ENCODE measurements at places on chromosomes 2 and 18.

GRCh38 chr2:240991378-240992263, 6.8 kb upstream of the SNED1 start:
- no peak for DNase-seq

- DNase-seq: no peak
Measured at GRCh38 chr18:6557057-6557769, 142.5 kb upstream of the L3MBTL4 start.

DNA sequence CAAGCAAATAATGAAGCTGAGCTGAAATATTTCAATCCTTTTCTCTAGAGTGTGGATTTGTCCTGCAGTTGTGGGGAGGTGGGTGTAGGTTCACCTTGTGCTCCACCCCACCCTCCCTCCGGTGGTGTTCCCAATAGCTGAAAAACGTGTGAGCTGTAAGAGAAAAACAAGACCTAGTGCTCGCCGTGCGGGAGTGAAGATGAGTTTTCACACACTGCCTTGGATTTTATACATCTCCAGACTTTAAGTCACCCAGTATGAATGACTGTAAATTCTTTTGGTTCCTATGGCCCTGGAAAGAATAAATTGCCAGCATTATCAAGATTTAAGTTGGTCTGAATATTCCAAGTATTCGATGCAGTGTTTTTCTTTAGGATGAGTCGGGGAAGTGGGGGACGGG, 1.9 kb upstream of the SOX11 start:
- DNase-seq: peak; percentile 50

DNA sequence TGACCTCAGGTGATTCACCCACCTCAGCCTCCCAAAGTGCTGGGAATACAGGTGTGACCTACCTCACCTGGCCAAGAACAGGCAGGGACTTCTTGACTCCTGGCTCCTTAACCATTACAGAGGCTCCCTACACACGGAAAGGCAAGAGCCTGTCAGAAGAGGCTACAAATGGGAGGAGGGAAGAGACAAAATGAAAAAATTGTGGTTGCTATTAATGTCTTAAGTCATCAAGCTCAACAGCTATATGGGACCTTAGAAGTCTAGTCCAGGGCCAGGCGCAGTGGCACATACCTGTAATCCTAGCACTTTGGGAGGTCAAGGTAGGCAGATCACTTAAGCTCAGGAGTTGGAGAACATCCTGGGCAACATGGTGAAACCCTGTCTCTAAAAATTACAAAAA, 11.5 kb upstream of the FAM124B start:
- DNase-seq: no peak

DNA sequence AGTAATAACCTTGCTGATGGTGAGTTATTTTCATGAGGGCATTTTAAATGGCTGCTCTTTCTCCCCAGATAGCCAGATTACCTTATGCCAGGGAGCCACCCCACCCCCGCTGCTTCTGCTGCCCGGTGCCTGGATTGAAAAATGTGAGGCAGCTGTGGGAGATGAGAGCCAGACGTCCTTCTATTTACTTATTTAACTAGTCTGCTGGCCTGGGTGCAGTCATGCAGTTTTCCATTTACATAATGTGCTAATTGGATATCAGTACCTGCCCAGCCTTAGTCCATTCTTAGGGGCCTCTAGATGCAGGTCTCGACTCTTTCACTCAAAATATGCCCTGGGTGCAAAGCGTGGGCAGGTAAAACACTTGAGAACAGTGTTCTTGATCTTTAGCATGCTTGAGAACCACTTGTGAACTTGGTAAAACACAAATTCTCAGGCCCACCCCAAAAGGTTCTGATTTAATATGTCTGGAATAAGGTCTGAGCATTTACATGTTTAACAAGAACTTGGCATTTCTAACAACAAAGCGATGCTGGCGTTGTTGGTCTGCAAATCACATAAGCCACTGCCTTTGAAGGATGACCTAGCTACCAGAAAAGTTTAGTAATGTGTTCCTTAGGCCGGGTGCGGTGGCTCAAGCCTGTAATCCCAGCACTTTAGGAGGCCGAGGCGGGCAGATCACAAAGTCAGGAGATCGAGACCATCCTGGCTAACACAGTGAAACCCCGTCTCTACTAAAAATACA, 154.3 kb downstream of the NRP2 start:
- DNase-seq: no peak

- DNase-seq: no peak
Measured at GRCh38 chr2:165899311-165899710, 54.3 kb downstream of the TTC21B start.

Data from NCI-H1694 treated with DMSO at 0.1 percent for 48 hours (cell line).